ENCODE measurements at places on chromosomes 2 and 18.
A peak's percentile ranks its signal among the peaks of the same experiment; 100 is the strongest.

GRCh38 chr2:25251422-25252273 lies 83.3 kb upstream of the POMC start:
- DNase-seq: no peak

DNA sequence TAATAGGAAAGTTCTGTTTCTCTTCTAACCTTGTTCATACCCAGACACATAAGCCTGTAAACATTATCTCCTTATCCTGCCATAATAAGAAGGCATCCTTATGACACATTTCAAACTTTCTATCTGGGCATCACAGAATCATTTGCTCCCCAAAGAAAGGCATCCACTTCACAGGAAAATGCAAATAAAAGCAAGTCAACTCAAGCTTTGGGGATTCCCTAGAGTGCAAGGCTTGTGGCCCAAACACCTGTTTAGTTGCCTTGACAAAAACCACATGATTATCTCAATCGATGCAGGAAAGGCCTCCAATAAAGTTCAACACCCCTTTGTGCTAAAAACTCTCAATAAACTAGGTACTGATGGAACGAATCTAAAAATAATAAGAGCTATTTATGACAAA lies 195.7 kb upstream of the GALNT5 start:
- no peak for DNase-seq

- no peak for DNase-seq
Observed at GRCh38 chr2:28294451-28294850, 98.2 kb upstream of the FOSL2 start.

DNA sequence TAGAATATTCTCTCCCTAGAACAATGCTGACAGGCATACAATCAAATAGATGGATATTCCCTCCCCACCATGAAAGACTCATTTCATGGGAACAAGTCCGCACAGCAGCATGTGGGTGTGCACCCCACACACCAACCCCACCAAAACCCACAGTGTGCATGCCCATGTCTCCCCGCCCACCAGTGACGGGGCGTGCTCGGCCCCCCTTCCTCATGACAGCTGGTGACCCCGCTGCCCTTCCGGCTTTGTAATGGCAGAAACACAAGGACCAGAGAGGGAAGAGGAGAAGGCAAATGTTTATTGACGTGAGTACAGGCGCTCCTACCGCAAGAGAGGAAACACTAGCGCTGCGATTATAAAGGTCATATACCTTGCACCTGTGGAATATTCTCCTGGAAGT lies 30.8 kb upstream of the ODC1 start:
- no peak for DNase-seq

- no peak for DNase-seq
Observed at GRCh38 chr18:23422751-23423418, 30.2 kb upstream of the RIOK3 start.

DNA sequence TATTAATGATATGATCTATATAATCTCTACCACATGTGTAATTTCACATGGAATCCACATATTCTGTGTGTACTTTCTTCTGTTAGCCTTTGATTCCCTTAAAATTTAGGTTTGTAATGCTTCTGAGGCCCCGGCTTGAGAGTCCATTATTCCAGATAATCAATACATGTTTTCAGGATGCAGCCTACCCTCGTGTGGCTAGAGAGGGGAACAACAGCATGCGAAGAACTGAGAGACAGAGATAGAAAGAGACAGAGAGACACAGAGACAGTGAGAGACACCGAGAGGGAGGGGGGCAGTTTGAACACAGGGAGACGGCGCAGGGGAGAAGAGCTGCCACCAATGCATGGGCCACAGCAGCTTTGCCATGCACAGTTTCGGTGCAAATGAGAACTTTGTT lies 185.4 kb downstream of the SNTG2 start:
- DNase-seq: no peak

GRCh38 chr2:127397568-127398238 lies 9.9 kb upstream of the MAP3K2 start:
- no peak for DNase-seq

DNA sequence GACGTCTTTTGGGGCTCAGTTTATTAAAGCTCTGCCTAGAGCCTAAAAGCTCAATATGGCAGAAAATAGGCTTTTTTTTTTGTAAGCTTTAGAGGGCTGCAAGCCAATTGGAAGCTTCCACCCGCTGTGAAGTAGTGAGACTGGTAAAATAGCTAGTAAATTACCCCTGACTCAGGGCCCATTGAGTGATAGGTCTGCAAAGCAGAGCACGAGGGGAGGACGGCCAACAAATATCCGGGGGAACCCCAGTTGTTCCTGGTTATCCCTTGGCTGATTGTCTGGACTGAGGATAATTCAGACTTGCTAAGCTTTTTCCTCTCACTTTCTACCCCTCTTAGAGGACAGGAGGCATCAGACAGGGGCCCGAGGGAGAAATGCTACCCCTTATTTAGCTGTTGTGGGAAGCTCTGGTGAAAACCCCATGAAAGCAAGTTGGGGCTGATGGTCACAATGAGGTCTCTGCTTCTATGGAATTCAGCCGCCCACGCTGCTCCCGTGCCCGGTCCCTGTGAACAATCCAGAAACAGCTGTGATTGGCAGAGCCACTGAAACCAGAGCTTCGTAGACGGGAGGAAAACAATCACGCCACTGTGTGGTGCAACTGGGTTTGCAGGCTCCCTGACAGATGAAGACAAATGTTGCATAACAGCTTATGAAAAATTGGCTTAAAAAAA lies 141.9 kb upstream of the LGALSL start:
- no peak for DNase-seq

DNA sequence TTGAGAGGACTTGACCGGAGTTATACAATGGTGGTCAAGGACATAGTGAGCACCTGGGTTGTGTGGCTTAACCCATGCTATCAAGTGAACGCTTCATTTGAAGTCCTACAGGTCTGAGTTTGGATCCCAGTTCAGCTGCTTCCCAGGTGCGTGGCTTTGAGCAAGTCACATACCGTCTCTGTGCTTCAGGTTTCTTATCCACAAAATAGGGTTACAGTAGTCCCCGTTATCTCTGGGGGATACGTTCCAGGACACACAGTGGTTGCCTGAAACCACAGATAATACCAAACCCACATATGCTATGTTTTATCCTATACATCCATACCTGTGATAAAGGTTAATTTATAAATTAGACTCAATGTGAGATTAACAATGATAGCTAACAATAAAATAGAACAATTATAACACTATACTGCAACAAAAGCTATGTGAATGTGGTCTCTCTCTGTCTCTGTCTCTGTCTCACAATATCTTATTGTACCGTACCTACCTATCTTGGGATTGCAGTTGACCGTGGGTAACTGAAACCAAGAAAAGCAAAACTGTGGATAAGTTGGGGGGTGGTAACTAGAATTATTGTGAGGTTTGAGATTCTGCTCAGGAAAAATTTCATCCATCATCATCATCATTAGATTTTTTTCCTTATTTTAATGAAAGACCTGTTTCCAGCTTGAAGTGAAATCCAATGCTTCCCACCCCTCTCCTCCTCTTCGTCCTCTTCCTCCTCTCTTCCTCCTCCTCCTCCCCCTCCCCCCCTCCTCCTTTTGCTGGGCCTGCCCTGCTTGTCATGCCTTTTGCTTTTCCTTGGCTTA lies 22.7 kb downstream of the LBH start:
- DNase-seq: no peak

DNA sequence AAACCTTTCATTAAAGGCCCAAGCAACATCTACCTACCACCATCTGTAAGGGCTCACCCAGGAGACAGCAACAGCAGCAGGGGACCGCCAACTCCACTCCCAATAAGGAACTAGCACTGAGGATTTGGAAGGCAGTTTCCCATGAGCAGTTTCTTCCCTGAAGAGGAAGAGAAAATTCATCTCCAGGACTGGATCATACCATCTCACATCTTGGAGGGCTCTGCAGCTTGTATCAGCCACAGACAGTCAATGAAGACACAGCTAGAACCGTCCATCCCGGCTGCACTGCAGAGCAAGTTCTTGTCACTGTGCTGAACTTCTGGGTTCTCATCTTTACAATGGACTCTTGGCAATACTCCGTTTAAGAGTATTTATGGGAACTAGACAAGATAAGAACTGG lies 2.8 kb upstream of the GYPC start:
- DNase-seq: no peak

- no peak for DNase-seq
Observed at GRCh38 chr18:9950289-9951016, 36.6 kb downstream of the VAPA start.

- no peak for DNase-seq
Observed at GRCh38 chr2:33134086-33134771, 187.5 kb downstream of the LTBP1 start.

DNA sequence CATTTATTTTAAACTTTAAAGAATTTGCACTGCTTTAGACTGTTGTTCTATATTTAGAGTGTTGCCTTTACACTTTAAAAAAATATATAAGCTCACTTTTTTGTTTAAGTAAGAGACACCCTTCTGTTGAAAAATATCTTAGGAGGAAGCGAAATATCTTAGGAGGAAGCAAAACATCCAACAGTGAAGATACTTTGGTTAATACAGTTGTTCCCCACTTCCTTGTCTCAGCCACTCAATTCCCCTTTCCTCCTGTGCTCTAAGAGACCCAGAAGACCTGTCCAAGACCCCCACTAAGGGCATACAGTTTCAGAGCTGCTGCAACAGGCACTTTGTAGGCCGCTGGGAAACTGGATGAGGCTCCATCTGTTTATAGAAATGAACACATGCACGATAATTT lies 5.7 kb downstream of the SERPINB8 start:
- no peak for DNase-seq

DNA sequence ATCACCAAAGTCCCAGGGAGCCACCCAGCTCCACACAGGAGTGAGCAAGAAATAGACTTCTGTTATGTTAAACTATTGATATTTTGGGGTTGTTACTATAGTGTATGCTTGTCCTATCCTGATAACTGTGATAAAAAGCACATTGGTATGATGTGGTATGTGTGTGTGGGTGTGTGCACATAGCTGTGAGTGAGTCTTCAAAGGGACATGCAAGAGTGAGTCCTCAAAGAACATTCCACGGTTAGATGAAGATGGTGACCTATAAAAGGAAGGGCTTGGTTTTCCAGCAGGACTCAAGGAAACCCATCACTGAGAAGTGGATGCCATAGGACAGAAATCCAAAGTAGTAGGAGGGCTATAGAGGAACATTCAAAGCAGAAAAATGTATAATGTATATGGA lies 342.9 kb downstream of the TSN start:
- DNase-seq: no peak

DNA sequence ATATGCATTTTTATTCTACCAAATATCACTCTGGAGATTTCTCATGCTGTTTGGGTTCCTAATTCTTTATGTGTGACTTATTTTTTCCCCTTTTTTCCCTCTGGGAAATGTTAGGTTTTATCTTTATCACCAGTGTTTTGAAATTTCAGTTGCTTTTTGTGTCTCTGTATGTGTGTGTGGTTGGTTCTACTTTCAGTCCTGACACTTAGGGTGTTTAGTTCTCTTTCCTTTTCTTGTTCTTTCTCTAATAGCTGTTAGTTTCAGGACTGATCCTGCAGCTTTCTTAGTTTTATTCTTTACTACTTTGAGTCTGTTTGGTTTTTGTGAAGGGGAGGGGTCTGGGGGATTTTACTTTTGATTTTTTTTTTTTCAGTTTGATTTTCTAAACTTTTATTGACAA lies 23.1 kb downstream of the PPM1B start:
- DNase-seq: no peak

DNA sequence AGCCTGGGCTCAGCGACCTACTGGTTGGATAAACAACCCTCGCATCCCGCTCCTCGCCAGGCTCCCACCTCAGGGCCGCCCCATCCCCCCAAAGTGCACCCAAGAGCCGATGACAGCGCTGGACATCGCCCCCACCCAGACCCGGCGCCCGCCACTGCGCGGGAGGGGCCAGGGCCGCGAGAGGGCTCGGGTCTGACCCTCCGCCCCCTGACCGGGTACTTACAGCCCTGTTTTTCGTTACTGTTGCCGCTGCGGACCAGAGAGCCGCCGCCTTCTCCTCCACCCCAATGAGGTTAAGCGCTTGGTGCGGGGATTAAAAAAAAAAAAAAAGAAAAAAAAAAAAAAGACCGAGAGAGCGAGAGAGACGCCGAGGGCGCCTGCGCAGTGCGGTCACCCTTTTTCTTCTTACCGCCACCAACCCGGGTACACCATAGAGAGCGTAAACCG lies at the start of gene CLASP1:
Gene CLASP1 (minus strand): TSS at position 314 of the 447 bp plus-strand sequence. CDS start 43,567 bp downstream, outside the sequence.
- DNase-seq: peak; percentile 53

DNA sequence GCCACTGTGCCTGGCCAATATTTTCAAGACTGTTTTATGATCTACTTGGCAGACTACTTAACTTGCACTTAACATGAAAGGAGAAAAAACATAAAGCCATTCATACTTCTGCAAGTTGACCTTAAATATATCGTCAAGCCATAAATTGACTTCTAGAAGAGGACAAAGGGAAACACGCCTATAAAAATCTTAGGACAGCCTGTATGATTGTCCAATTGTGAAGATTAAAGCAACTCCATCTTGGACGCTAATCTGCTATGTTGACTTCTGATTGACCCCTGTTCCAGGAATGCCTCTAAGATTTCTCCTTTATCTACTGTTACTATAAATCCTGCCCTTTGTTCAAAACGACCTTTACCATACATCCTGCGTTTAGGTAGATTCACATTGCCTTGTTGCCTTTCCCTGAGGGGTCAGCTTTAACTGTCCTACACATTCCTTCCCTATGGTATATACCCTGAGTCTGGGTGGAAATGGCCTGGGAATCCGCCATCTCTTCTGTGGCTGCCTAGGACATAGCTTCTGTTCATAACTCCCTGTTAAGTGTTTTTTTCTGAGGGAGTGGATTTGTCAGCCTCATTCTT lies 40.2 kb upstream of the SLC35F5 start:
- DNase-seq: no peak

DNA sequence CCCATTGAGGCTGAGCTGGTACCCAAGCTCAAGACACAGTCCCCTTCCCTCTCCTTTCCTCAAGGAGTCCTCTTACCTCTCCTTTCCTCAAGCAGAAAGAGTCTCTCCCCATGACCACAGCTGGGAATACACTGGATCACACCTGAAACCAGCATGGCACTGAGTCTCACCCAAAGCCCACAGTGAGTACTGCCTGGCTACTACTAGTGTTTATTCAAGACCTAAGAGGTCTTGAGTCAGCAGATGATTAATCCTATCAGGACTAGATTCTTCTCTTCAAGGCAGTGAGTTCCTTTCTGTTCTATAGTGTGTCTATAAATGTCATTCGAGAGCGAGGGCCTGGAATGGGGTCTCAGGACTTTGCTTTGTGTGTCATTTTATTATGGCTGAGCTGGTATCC lies 111.4 kb downstream of the METTL4 start:
- no peak for DNase-seq

GRCh38 chr2:16767789-16768476 lies 102.3 kb upstream of the CYRIA start:
- DNase-seq: no peak

DNA sequence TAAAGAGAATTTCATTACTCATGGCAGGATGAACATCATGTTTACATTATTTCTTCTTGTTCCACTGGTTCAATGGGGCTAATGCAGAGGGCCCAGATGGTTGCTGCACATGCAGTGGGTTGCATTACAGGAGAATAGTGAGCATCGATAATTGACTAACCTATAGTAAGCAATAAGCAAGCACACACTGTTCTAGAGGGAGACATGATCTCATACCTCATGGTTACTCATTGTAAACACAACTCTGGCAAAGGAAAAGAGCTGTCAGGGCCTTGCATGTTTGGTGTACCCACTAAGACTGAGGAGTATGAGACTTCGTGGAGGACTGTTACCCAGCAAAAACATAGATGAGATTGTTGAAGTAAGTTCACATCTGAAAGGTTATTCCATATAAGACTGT lies 885.6 kb upstream of the VRK2 start:
- no peak for DNase-seq

GRCh38 chr2:45964223-45964841 lies 312.9 kb downstream of the PRKCE start:
- no peak for DNase-seq
